ENCODE measurements at places on chromosomes 1 and 21.

DNA sequence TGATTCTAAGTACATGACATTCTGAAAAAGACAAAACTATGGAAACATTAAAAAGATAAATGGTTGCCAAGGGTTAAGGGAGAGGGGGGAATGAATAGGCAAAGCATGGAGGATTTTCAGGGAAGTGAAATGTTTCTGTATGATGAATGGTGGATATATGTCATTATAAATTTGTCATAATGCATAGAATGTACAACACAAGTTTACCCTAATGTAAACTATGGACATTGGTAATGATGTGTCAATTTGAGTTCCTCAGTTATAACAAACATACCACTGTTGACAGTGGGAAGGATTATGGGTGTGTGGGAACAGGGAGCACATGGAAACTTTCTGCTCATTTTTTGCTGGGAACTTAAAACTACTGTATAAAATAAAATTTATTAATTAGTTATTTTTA is 427.1 kb upstream of the ESRRG start:
- DNase-seq, result no peak

DNA sequence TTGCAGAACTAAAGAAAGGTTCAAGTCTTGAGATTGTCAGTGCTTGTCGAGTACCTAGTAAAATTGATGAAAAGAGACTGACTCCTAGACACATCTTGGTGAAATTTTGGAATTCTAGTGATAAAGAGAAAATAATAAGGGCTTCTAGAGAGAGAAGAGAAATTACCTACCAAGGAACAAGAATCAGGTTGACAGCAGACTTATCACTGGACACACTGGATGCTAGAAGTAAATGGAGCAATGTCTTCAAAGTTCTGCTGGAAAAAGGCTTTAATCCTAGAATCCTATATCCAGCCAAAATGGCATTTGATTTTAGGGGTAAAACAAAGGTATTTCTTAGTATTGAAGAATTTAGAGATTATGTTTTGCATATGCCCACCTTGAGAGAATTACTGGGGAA is 16.3 kb downstream of the L1TD1 start:
- no peak for DNase-seq

DNA sequence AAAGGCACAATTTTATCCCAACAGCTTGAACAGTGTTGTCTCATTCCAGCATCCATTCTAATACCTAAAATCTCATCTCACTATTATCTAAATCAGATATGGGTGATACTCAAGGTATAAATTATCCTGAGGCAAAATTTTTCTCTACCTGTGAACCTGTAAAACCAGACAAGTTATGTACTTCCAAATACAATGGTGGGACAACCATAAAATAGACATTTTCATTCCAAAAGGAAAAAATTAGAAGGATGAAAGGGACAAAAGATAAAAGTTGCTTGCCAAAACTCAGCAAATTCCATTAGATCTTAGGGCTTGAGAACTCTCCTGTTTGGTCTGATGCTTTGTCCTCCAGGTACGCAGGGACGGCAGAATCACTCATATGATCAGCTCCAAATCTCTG is 650.5 kb downstream of the ADGRL2 start:
- no peak for DNase-seq

GRCh38 chr1:183840140-183840539 is 35.2 kb downstream of the RGL1 start:
- no peak for DNase-seq

- no peak for DNase-seq
Measured at GRCh38 chr1:198179556-198179981, 22.8 kb downstream of the NEK7 start.

GRCh38 chr1:27993241-27993640 is 33.5 kb downstream of the XKR8 start:
- no peak for DNase-seq

DNA sequence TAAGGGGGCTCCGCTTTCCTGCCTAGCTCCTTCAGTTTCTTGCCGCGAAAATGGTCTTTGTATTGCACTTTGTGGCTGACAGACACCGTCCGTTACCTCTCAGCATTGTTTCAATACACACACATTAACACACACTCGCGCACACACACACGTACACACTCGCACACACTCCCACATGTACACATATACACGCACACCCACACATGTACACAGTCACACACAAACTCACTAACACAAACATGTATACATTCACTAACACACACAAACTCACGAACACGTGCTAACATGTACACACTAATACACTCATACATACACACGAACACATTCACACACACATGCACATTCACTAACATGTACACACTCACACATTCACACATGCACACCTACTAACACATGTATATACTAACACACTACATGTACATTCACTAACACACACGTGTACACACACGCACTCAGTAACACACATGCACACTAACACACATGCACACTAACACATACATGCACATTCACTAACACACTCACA is 48.9 kb downstream of the PSMG1 start:
- no peak for DNase-seq

DNA sequence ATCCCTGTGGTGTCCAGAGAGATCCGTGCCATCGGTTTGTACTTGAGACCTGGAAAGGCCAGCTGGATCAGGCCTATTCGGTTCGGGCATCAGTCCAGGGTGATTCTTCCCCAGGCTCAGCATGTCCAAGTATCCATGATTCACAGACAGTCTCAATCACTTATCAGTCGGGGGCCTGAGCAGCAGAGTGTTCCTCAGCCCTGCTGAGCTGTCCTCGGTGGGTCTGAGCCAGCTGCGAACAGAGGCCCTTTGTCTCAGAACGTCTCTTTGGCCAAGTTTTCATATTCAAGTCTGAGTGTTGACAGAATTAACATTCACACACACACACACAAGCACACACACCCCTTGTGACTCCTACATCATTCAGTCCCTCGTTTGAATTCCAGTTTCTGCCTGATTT is 33.4 kb upstream of the OSBPL9 start:
- peak; percentile 78 for DNase-seq

GRCh38 chr1:114458237-114458777 is 52.7 kb downstream of the TRIM33 start:
- no peak for DNase-seq

GRCh38 chr1:159664247-159664646 is 50.1 kb downstream of the CRP start:
- DNase-seq, result no peak

- DNase-seq, result peak; percentile 47
Measured at GRCh38 chr1:35715568-35716002, 3.1 kb downstream of the C1orf216 start.

GRCh38 chr1:82160036-82160435 is 359.3 kb downstream of the ADGRL2 start:
- DNase-seq, result no peak

DNA sequence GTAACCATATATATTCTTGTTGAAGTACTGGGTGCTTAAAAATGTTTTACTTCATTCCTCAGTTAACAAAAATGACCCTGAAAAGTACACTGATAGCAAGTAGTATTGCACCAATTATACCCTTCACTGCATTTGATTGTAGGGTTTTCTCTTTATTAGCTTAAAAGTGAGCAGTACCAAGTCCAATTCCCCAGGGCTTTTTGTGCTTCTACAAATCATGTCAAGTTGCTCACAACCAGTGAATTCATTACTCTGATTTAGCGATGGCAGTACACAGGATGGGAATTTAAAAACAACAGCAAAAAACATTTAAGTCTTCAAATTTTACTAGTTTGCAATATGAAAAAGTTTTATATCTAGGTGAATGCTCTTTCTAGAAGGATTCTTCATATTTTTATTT is 436.4 kb downstream of the PTBP2 start:
- DNase-seq, result no peak

DNA sequence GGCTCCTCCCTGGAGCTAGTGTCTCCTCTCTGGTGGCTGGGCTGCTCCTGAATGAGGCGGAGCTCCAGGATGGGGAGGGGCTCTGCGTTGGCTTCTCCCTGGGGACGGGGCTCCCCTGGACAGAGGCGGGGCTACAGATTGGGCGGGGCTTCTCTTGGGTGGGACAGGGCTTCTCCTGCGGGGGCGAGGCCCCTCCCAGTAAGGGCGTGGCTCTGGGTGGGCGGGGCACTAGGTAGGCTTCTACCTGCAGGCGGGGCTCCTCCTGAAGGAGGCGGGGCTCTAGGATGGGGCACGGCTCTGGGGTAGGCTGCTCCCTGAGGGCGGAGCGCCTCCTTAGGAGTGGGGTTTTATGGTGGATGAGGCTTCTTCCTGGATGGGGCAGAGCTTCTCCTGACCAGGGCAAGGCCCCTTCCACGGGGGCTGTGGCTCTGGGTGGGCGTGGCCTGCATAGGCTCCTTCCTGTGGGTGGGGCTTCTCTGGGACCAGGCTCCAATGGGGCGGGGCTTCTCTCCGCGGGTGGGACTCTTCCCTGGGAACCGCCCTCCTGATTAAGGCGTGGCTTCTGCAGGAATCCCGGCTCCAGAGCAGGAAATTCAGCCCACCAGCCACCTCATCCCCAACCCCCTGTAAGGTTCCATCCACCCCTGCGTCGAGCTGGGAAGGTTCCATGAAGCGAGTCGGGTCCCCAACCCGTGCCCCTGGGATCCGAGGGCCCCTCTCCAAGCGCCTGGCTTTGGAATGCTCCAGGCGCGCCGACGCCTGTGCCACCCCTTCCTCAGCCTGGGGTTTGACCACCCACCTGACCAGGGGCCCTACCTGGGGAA is 22.7 kb upstream of the ARF1 start:
- DNase-seq, result peak; percentile 60

DNA sequence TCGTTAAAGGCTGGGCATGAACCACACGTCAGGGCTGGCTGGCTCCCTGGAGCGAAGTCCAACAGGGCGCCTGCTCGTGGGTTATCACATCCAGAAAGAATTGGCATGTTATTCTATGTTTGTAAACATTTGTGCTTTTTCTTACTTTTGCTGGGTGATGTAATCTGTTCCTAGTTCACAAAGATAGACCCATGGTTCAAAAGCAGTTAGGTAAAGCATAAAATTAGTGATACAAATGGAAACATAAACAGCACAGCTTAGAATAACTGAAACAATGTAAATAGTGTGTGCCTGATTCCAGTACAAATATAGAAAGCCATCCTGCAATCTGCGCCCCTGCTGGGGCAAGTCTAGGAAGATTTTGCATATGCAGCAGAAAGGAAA is 184.0 kb upstream of the C1orf174 start:
- no peak for DNase-seq

DNA sequence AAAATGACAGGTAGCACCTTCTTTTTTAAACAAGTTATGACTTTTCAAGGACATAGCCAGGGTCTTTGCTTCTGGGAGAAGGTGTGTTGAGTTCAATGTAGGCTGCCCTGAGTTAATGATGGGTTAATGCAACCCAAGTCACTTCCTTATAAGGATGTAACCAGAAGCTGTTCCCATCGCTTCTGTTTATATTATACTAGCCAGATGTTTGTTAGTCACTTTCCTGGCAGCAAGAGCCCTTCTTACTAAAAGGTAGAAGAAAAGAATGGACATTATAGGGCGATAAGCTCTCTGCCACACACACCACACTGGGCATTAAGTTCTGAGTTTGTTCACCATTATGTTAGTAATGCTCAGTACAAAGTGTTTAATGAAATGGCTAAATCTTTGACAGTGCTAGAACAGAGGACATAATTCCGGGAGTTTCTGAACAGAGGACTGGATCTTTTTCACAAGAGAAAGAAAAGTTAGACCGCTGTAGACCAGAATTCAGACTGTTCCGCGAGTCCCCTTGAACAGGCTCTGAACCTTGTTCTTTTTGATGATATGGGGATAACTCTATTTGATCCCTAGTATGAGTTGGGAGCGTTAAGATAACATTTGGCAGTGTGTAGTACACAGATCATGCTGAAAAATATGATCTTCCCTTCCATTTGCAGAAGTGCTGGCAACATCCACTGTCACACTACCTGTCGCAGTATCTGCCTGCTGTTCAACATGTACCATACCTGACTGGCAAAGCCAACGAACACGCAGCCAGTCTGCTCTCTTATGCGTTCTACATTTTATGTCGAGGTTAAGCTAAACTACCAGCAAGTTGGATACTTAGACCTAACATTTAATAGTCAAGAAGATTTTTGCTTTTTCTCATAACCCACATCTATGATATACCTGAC is 41.0 kb downstream of the DEGS1 start:
- DNase-seq, result no peak

DNA sequence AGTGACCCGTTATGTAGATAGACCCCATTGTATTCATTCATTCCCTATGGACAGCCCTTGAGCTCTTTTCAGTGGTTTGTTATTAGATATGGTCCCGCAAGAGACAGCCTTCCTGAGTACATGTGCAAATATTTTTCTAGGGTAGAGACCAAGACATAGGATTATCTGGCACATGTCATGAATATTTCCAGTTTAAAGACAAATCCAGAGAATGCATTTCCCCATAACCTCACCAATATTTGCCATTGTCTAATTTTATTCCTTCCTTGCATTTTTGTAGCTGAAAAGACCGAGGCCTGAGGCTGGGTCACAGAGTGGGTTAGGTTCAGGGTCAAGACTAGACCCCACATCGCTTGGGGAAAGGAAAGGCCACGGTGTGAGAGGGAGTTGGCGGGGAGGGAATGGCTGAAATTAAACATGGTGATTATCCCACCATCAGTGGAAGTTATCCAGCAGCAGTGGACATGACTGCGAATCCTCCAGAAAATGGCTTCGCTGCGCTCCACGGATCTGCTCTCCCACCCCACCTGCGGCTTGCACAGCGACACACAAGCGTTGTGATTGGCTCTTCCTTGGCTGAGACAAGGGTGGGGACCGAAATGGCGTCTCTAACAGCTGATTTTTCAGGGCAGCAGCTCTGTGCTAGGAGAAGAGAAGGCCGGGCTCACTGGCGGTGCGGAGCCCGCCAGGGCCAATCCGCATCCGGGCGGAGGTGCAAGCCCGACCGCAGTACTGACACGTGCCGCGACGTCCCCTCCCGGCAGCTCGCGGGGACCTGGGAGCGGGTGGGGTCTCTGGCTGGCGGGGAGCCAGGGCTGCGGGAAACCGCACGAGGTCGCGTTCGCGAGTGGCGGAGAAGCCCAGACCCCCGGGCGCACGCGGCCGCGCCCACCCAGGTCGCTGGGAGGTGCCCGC is 16.1 kb upstream of the STMN1 start:
- DNase-seq, result peak; percentile 69

GRCh38 chr1:210464519-210465039 is 135.9 kb downstream of the HHAT start:
- DNase-seq, result no peak

DNA sequence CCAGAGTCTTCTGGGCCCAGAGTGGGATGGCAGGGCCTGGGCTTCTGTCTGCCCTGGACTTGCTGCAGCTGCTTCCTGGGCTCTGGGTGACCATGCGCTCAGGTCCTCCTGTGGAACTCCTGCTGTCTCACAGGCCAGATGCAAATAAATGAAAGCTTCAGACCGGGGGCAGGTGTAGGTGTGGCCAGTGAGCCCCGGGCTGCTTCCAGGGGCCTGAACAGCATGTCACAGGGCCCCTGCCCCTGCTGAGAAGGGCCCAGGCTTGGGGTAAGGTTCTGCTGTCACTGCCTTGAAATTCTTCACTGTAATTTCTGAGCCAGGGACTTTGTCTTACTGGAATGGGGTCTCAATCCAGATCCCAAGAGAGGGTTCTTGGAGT is 2.5 kb upstream of the PKNOX1 start:
- DNase-seq, result no peak

GRCh38 chr1:216740331-216740730 is 17.1 kb upstream of the ESRRG start:
- DNase-seq, result no peak

Data from tibial artery (tissue), 4 donors.